ENCODE measurements at places on chromosomes 1 and 21.

DNA sequence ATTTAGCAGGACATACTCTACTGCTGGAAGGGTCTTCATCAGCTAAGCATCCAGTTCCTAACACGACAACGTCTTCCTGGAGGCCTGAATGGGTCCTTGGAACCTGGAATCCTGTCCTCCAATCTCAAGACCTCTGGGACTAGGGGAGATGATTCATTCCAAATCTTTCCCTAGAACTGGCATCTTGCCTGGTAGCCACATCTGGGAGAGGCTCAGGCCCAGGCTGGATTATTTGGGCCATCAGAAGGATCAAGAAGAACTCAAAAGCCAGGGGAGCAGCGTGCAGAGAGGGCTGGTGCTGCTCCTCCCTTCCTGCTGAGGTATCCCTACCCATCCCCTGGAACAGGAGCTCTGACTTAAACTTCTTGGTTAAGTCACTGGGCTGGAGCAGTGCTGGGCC, 2.8 kb upstream of the PHLDA3 start:
- DNase-seq: no peak

DNA sequence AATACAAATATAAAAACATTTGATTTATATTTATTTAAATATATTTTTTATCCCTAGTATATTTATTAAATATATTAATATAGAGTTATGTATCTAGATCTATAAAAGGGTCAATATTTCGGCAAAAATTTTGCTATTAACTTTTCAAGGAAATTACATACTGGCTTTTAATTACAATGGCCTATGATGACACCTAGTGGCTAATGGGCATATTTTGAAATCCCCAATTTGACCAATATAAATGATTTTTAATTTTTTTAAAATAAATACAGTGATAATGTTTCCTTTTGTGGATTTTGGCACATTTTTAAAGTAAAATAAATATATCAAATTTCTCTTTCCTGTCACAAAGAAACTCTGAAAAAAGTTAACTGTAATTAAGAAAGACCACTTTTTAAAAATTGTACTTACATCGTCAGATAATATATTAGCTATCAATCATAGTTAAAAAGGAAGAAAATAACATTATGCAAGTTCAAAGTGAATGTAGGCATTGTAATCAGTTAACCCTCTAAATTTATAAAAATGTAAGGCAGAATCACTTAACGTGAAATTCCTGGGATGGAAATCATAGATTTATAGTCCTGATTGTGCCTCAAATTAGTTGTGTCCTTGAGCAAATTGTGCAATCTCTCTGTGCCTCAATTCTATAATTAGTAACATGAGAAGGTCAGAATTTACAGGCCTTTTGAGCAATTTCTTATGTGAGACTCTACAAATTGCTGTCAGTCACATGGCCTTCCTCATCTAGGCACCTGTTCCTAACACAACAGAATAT, 25.6 kb upstream of the RGS13 start:
- DNase-seq: no peak

GRCh38 chr1:121525355-121525754, 340.6 kb downstream of the SRGAP2C start:
- DNase-seq: no peak

- DNase-seq: no peak
Measured at GRCh38 chr1:119002028-119002686, 14.0 kb upstream of the TBX15 start.

- DNase-seq: no peak
Measured at GRCh38 chr21:45339421-45340402, 52.0 kb upstream of the POFUT2 start.

DNA sequence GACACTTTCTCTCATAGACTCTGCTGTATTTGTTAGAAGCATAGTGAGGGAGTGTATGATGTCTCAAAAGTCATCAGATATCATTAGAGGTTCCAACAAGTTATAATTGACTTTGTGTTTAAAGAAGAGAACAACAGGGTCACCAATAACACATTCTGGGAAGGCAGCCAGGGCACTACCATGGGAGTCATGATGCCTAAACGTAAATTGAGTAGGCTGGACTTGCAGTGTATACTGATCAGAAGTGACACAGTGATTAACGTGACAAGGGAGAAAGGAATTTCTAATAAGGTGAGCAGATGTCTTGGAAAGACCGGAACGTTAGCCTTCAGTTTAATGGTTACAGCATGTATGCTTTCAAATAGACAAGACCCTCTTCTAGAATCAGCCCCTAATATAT, 973.2 kb downstream of the NCAM2 start:
- DNase-seq: no peak

DNA sequence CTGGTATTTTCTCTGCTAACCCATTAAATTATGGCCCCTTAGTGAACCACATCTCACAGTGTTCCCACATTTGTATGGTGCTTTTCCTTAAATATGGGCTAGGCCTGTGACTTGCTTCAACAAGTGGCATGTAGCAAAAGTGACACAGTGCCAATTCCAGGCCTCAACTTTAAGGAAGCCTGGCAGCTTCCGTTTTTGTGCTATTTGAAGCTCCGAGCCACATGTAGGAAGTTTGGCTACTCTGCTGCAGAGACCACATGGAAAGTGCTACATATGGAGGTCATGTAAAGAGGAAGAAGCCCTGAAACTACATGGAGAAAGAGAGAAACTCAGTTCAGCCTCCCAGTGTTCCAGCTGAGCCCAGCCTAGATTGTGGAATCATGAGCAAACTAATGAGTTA, 28.5 kb upstream of the DR1 start:
- no peak for DNase-seq

DNA sequence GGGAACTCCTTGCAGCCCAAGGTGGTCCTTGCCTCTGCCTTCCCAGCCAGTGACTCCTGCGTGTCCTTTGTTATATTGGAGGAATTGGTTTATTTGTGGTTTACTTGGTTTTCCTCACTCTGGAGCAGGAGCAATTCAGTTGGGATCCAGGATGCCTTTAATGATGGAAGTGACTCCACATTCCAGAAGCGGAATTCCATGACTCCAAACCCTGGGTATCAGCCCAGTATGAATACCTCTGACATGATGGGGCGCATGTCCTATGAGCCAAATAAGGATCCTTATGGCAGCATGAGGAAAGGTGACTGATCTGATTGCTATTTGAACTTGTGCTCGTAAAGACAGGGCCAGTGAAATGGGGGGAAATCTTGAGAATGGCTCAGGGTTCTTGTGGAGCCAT, 15.1 kb upstream of the PIGV start:
- no peak for DNase-seq

DNA sequence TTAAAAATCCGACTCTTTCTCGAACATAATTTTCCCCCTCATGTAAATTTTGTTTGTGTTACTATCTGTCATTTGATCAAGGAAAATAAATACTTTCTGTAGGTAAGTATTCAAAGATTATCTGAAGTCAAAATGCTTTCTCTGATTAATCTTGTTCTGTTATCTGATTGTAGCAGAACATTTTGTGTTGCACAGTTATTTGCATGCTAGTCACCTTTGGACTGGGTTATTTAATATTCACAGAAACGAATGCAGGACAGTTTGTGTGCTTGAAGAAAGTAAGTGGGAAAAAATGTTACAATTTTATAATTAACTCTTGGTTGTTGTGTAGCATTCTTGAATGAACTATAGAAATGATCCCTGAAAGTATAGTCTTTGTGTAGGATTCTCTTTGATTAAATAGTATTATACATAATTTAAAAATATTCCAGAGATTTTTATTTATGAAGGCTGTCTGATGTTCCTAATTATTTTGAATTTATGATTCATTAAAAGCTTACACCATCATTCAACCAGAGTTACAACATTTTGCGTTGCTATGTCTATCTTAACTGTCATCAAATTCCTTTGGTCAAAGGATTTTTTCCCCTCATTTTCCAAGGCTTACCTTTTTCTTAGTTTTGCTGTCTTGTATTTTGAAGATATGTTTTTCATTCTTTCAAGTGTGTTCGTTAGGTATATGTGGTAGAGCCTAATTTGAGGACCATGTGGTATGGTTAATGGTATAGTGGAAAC, 176.6 kb downstream of the GIPC2 start:
- no peak for DNase-seq

DNA sequence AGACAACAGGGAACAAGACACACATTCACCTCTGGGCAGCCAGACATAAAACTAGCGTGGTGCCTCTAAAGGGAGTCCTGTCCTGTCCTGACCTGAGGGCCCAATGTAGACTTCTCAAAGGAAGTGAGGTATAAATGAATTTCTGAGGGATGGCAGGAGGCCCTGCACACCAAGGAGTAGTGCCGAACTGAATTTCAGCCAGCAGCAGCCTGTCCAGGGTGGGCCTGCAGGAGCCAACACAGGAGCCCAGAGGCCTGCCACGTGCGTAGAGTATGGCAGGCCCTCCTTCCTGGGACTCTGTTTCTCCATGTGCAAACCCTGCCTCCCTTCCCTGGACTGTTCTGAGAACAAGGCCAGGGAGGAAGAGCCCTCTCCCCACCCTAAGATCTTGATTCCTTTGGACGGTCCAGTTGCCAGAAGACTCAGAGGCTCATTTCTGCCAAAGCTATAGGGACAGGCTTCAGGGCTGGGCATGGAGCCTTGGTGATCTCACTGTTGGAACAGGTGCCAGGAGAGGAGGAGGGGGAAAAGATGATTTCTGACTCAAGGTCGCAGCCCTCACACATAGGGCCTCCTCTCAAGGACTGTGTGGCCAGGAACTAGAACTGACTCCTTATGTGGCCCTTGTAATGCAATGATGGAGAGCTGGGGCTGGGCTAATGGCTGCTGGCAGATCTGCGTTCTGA, 1.8 kb upstream of the FABP3 start:
- no peak for DNase-seq

GRCh38 chr1:241447031-241447644, 72.4 kb downstream of the FH start:
- no peak for DNase-seq

Data from GM18507 (cell line).